NCI-H1092 (cell line): ENCODE measurements at places on chromosomes 16 and 17.

DNA sequence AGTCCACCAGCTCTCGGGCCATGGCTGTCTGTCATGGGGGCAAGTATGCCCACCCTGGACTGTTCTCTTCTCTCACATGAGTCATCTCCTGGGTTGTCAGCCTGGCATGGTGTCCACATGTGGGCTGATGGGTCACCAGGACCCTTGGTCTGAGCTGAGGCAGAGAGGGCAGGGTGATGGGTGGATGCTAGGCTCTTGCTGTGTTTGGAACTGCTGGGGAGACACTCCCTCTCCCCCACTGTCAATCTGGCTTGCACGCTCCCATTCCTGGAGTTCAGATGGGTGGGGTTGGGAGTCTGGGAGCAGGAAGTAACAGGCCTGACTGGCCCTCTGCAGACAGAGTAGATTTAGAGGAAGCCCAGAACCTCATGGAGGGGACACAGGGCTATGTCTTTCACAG lies 28.9 kb downstream of the KSR1 start:
- no peak for DNase-seq

DNA sequence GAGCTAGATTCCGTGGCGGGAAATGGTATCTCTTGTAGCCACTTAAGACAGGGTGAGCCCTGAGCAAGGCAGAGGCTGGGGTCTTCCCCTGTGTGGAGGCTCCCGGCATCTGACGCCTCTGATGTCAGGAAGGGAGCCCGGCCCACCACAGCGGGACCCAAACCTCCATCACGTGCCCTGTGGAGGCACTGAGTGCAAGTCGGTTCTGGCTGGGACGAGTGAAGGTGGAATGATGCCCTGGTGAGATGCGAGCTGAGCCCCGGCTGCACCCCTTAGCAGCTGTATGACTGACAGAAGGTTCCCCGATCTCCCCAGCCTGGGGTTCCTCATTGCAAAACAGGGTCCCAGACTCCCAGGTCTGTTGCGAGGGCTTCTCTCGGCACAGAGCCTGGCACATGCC lies 187.4 kb upstream of the TNRC6C start:
- DNase-seq = no peak

DNA sequence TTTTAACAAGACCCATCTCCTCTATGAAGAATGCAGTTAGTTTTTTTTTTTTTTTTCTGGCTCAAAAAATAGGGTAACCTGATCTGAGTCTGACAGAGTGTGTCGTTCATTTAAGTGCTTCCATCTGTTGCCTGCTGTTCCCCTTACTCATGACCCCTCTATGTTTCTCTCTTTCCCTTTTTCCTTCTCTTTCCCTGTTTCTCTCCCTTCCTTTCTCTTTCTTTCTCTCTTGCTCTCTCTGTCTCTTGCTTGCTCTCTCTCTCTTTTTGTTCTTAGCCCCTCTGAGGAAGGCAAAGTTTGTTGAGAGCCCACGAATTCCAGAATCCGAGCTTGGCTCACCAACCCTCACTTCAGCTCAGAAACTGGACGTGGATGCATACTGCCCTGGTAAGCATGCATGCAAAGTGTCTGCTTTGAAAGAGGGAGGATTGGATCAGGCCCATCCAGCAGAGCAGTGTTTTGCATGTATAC lies 185.0 kb downstream of the TANC2 start:
- peak; percentile 35 for DNase-seq

GRCh38 chr17:78995022-78995760 lies 14.4 kb downstream of the CANT1 start:
- no peak for DNase-seq

DNA sequence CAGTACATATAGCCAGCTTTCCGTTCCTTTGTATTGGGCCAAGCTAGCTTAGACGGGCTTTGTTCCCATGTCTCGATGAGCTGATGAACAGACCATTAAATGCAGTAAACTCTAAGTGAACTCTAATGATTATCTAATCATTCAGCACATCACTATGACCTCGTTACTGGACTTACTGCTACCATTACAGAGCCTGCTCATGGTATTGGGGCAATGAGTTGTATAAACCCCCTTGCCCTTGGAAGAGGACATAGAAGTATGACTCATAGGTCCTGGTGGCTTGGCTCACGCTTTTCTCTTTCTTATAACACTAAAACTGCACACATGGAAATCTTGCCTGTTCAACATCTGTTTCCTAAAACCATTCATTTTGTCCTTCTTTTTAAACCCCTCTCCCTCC lies 93.6 kb upstream of the DYNLRB2 start:
- no peak for DNase-seq

GRCh38 chr17:55549140-55549539 lies 37.9 kb upstream of the SMIM36 start:
- peak; percentile 11 for DNase-seq
